ENCODE measurements at places on chromosomes 11 and 22. TPM values are rescaled to one million over a fixed set of nuclear protein-coding genes. Genes with fewer than 3 reads are reported as not detected.

GRCh38 chr22:50670914-50671538 lies 1.6 kb upstream of the SHANK3 start:
- no peak for DNase-seq

DNA sequence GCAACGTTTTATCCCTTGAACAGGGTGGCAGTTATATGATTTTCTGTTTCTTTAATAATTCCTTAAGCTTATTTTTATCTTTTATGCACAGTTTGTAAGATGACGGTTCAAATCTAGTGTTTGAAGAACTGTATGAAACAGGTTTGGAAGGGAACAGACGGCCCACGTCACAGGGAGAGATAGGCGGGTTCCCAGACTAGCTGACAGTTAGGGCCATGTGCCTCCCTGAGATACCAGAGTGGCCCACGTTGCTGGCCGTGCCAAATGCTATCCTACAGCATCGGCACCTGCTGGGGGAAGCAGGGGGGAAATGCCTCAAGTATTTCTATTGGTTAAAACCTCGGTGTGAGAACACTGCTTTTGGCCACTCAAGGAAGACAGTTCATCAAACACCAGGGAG lies 50.2 kb upstream of the BID start:
- DNase-seq: no peak

Gene KRTAP5-10
- polyA plus RNA-seq: not detected

DNA sequence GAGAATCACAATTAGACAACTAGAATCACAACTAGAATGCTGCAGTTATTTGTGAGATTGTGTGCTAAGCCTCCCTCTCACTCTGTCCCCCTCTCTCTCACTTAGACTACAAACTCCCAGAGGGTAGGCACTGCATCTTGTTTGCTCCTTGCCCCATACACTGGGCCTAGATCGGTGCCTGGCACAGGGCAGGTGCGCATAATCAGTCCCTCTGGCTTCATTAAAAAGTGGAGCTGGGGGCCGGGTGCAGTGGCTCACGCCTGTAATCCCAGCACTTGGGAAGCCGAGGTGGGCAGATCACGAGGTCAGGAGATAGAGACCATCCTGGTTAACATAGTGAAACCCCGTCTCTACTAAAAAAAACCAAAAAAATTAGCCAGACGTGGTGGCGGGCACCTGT lies 456.8 kb downstream of the MIAT start:
- no peak for DNase-seq

DNA sequence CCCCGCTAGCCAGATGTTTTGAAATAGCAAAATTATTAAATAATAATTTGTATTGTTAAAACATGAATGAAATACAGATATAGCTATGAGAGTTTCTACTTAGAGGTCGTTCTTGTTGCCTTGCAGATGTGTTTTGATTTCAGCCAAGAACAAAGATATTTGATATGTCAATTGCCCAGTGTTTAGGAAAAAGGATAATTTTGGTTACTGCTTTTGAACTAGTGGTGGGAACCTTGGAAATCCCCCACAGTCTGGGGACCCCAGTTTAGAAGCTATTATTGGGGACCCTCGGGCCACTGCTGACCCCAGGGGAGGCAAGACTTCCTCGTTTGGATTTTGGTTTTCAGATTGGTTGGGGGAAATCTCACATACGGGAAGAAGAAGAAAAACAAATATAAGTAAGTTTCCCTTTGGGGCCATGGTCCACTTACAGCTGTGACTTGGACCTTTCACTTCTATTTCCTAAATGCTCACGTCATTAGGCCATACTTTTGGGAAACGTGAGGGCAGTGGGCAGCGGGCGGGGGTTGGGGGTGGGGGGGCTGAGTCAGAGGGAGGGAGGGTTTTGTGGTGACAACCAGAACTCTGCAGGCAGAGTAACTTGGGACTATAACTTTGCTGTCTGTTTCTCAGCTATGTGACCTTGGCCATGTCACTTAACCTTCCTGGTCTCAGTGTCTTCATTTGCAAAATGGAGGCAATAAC lies 37.0 kb downstream of the LDLRAD3 start:
- no peak for DNase-seq

- no peak for DNase-seq
Observed at GRCh38 chr11:66716996-66717395, 12.0 kb downstream of the SPTBN2 start.

GRCh38 chr22:40250608-40251007 lies 72.9 kb downstream of the TNRC6B start:
- DNase-seq: no peak

DNA sequence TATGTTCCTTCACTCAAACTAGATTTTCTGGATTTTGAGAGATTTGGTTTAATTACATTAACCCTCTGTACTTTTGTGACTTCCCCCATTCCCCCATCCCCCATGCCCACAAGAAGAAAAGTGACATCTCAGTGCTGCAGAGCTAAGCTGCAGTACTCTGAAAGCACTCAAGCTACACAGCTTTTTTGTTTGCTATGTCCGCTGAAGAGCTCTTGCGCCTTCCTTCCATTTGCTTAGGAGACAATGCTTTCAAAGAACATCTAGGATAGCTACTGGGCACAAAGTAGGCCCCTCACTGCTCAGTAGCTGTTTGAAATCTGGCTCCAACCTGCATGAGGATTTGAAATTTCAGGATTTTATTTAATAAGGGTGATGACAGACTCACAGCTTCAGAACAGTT lies 69.7 kb downstream of the SLC17A6 start:
- DNase-seq: no peak

DNA sequence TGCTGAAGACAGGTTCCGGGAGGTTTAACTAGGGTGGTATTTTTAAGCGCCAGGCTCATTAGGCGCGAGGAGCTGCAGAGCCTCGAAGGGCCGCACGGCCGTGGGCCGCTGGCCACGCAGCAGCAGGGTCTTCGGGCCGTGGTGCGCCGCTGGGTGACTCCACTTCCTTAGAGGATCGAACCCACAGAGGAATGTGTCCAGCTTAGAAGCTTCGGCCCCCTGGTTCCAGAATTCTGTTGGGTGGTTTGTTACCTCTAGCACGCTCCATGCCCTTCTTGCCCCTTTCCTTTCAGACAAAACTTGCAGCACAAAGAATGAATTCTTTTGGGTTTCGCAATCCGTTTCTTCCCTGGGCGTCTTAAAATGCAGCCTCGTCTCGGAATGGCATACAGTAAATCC lies 773 bp upstream of the PATL1 start:
- no peak for DNase-seq

DNA sequence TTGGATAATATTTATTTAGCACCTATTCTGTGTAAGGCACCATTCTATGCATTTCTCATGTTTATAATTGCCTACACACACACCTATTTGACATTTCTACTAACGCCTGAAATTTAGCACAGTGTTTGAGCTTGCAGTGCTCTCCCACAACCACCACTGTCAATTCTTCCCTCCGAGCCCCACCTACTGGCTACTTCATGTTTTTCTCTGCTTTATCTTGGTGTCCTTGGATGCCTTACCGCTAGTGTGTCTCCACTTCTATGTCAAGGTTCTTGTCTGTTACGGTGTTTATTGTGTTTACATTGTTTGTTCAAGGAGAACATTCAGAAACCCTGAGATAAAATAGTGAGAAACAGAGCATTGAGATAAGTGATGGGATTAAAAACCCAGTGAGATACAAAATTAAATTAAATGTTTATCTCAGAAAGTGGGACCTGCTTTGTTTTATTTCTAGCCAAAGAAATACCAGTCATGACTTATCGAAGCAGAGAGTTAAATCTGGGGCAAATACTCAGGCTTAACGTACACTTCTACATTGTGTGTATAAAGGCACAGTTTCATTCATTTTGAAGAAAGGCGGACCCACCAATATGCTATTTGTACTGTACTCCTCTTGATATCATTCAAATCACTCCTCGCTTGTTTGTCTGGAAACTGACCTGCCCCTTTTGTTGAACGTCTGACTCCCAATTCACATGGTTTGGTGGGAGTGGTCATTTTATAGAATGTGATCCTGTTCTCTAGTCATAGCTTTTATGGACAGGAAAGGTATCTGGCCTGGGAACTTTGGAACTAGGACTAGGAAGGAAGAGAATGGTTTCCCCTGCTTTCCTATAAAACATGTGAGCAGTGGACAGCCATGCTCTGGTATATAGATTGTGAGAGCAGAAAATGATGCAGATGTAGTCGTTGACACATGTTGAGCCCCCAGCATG lies 39.2 kb upstream of the SLC36A4 start:
- no peak for DNase-seq

GRCh38 chr11:75268626-75269366 lies 28.2 kb downstream of the TPBGL start:
- DNase-seq: no peak

GRCh38 chr11:34480314-34480713 lies 33.3 kb downstream of the ELF5 start:
- no peak for DNase-seq

DNA sequence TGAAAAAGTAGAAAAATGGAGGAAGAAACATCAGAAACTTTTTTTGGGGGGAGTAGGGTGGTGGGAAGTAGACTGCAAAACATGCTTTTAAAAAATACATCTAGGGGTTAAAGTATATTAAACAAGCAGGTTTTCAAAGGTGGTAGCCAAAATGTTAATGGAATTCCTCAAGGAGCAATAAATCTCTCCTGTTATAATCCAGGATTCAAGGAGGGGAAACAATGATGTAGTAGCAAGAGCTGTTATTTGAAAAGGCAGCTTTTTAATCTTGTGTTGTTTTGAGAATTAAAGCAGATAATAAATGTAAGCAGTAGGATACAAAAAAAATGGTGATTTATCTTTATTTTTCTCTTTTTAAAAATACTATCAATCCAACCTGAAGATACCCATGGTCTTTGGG lies 736.5 kb upstream of the CCDC90B start:
- no peak for DNase-seq

- no peak for DNase-seq
Observed at GRCh38 chr11:117175781-117176180, 2.8 kb upstream of the SIDT2 start.

DNA sequence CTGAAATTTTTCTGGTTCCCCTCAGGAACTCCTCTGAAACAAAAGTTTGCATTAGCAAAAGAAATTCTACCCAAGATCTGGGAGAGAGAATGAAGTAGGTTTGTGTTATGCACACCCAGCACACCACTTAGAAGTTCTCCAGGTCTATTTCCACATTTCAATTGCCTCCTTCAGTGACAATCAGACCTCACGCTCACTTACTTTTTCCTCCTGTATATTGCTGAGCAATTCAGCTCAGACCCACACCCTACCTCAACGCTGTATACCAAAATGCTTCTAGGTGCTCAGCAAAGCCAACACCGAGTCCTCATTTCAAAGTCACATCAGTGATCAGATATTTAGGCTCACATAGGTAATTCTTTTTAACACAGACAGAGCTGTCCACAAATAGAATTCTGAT lies 19.2 kb downstream of the MRGPRX3 start:
- no peak for DNase-seq

Gene PGA5
- not detected for polyA plus RNA-seq

Gene GLYAT
- polyA plus RNA-seq: 164 TPM

Gene SUSD2
- polyA plus RNA-seq: 20.5 TPM

Gene CREB3L1
- 19.3 TPM for polyA plus RNA-seq

Gene ATXN10
- polyA plus RNA-seq: 328 TPM

- DNase-seq: no peak
Observed at GRCh38 chr11:34006876-34007275, 44.7 kb upstream of the CAPRIN1 start.

Gene MUC5B
- not detected for polyA plus RNA-seq

GRCh38 chr11:30585125-30585891 lies 845 bp downstream of the MPPED2 start:
- DNase-seq: no peak

Gene PLEKHB1
- polyA plus RNA-seq: 17.8 TPM

DNA sequence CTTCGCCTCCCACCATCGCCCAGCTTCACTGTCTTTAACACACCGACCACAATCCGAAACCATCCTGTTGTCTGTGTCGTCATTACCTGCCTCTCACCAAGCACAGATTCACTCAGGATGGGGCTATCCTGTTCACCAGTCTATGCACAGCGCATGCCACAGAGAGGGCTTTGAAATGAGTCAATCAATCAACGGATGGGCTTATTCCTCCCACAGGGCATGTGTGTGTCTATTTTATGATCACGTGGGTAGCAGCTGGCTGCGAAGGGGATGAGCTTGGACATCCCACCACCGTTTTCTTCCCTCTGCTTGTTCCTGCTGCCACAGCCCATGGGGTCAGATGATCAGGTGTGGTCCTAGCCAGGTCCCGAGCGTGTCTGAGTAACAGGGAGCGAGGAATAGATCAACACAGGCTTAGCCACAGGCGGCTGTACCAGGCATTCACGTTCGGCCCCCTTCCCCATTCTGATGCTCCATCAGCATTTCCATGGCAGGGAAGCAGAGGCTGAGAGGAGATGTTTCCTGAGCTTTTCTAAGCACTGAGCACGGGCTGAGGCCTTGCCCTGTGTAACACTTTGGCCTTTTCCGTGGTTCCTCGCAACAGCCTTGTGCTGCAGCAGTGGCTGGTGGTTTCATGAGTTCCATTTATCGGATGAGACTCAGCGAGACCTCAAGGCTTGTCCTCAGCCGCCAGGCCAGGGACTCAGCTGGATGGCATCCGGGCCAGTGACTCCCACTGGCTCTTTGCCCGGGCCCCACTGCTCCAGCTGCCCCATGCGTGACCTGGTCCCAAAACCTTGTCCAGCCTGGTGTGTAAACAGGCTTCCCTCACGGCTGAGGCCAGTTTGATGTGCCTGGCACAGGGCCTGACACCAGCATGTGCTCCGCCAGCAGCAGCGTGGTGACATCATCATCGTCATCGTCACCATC lies 48.1 kb upstream of the FGF3 start:
- no peak for DNase-seq

DNA sequence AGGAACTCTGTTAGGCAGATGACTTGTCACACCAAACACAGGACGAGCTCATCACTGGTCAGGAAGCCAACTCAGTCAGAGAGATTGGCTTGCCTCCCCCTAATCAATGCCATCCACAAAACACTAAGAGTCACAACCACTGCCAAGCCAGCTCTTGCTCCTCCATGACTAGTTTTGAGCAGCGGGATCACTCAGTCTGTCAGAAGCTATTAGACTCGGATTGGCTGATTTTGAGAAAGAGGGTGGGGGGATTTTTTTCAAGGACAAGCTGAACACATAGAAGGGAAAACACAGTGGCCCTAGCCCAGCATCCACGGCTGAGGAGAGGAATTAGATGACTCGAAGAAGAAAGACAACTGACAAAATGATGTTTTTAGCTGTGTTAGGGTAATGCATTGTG lies 55.9 kb downstream of the SEZ6L start:
- no peak for DNase-seq

Data from right renal pelvis (tissue), 4 donors.